ENCODE measurements at places on chromosomes 3 and 15.

- no peak for DNase-seq
These were observed 36.9 kb upstream of the TRIM59 start for GRCh38 chr3:160486459-160486869.

DNA sequence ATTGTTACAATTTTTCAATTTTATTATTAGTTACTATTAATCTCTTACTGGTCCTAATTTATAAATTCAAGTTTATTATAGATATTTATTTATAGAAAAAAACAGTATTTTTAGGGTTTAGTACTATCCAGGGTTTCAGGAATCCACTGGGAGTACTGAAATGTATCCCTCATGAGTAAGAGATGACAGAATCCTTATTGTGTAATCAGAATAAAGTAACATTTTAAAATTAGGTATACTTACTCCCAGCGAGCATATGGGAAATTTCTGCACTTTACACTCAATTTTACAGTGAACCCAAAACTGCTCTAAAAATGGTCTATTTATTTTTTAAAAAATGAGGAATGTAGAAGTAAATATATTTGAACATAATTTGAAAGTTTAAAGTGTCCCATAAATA lies 202.7 kb downstream of the CGGBP1 start:
- DNase-seq: no peak

DNA sequence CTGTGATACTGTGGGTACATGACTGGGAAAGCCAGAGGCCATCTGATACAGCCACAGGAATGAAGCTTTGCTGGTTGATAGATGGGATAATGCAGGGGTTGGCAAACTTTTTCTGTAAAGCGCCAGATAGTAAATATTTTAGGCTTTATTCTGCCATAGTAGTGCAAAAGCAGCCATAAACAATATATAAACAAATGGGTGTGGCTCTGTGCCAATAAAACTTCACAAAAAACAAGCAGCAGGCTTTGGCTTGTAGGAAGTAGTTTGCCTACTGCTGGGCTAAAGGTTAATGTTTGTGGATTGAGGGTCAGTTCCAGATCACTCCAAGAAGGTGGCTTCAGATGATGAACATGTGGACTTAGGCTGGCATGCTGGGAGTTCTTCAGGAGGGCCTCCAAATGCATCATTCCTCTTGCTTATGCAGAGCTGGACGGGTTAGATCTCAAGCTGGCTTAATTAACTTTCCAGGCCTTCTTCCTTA lies 305.7 kb downstream of the RPLP1 start:
- no peak for DNase-seq

GRCh38 chr3:171163101-171164066 lies 136.9 kb upstream of the SLC2A2 start:
- DNase-seq: no peak
